ENCODE measurements at places on chromosomes 6 and 20.

- DNase-seq: no peak
Observed at GRCh38 chr6:79796197-79796596, 151.2 kb downstream of the ELOVL4 start.

- no peak for DNase-seq
Observed at GRCh38 chr20:24816431-24816830, 132.6 kb upstream of the CST7 start.

- DNase-seq: no peak
Observed at GRCh38 chr6:111823831-111824607, 49.2 kb downstream of the FYN start.

DNA sequence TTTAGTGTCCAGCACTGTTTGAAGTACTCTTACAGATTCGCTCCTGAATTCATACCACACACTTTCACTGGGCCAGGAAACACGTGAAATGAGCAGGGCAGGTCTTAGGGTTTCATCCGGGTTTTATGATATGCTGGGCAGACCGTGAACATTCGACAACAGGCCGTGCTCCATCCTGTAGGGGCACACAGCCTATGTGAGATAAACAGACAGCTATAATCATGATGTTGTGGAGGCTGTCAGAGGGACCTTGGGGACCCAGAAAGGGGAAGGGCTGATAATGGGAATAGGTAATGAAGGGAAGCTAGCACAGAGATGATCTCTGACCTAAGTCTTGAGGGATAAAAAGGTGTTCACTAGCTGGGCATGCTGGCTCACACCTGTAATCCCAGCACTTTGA, 110.4 kb downstream of the RIN2 start:
- DNase-seq: no peak

- no peak for DNase-seq
Observed at GRCh38 chr6:108123946-108124345, 41.9 kb upstream of the NR2E1 start.

DNA sequence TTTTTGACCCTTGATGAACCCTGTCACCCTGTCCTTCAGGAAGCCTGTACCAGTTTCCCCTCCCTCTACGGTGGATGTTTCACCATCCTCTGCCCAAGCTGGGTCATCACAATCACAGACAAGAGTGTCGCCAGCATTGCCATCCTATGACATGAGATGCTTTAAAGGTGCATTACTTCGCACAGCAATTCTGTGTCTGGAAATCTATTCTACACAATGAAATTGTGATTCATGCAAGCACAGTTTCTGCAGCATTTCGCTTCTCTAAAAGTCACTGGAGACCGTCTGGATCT, 2.5 kb upstream of the ULBP2 start:
- no peak for DNase-seq

GRCh38 chr6:142857233-142857761, 87.7 kb downstream of the HIVEP2 start:
- DNase-seq: no peak

- no peak for DNase-seq
Observed at GRCh38 chr6:166514196-166514595, 72.3 kb downstream of the RAMACL start.

DNA sequence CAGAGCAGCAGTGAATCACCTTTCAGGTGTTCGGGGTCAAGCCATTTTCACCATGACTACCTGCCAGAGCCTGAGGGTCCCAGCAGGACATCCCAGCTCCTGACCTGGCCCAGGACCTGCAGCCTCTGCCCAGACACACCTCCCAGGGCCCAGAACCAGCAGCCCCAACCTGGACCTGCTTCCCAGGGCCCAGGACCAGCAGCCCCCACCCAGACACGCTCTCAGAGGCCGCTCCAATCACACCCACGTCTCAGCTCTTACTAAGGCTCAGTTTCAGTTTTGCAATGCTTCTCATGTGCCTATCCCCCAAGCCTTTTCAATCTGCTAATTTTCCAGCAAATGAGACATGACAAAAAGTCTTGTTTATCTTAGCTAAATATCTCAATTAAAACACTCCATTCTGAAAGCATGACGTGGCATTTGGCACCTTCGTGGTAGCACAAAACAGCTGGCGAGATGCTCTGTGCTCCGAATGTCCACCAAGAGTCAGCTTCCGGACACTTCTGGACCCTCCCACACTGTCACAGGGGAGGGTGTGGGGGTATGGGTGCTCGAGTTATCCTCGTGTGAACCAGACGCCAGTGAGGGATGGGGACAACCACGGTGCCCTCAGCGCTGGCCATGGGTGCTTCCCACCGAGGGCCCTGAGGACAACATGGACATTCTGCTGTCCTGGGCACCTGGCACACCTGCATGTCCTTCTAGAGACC, 253.2 kb downstream of the DLL1 start:
- no peak for DNase-seq

- DNase-seq: no peak
Observed at GRCh38 chr6:144161975-144162374, 11.7 kb downstream of the STX11 start.

GRCh38 chr20:32056708-32057483, 4.9 kb downstream of the HCK start:
- no peak for DNase-seq

DNA sequence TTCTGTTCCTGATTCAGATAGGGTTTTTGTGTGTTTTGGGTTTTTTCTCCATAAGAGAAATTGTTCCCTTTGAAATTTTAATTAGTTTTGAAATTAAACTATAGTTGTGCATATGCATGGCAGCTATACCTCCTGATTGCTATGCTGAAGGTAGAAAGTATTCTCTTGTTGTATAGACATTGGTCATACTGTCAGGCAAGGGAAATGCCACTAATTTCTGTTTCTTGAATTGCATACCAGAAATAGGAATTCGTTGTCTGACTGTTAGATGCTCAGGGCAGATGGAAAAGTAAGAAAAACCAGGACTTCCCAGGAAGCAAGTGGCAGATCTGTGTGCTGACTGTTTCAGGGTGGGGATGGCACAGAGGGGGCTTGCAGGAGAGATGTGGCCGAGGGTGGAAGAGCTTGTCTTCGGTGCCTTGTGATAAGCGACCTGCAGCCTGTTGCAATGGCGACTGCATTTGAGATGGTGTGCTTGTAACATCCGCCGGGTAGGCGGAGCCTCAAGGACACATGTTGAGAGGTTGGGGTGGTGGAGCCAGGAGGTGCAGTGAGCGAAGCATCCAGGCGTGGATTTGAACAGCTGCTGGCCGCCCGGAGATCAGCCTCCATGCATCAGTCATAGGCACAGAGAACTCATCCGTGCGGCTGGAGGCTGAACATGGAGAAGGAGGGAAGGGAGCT, 42.8 kb downstream of the RREB1 start:
- DNase-seq: no peak

GRCh38 chr20:38065764-38066375, 32.3 kb downstream of the RPRD1B start:
- DNase-seq: no peak

- DNase-seq: no peak
Observed at GRCh38 chr20:37479266-37479665, 41.8 kb upstream of the NNAT start.

GRCh38 chr6:169895926-169896761, 144.7 kb downstream of the ERMARD start:
- DNase-seq: no peak

GRCh38 chr6:22024973-22025467, 271.8 kb downstream of the PRL start:
- no peak for DNase-seq

- DNase-seq: no peak
Observed at GRCh38 chr6:7390226-7390878, 744 bp downstream of the RIOK1 start.

- DNase-seq: peak; percentile 55
Observed at GRCh38 chr6:33277663-33278391, 904 bp downstream of the B3GALT4 start.

DNA sequence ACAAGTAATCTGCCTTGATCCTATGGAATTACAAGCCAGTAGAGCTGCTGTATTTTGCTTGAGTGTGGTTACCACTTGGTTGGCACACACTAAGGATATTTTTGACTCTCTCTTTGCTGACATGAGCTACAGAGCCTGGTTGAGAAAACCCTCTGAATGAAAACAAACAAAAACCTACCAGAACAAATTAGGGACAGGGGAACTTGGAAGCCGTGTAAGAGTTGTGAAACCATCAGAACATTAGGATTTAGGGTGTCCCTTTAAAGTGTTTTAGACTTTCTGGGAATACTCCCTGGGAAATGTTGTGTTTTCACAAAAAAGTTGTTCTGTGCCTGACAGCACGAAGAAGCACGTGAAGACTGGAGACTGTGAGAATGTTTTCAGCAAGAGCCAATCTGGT, 20.5 kb upstream of the PDE7B start:
- no peak for DNase-seq

GRCh38 chr20:37280403-37280802, 9.1 kb upstream of the MANBAL start:
- no peak for DNase-seq

DNA sequence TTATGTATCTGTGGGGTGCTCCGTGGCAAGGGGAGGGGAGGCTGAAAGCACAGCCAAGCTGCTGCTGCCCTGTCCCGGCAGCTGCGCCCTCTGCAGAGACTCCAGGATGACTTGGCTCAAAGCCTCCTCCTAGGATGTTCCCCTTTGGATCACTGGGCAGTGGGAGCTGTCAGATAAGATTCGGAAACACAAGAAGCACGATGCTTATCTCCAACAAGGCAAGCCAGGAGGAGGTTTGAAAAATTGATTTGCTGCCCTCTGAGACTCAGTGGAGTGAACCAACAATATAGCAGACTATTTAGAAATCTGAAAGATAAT, 776.4 kb downstream of the C6orf118 start:
- no peak for DNase-seq

GRCh38 chr20:61295682-61296628, 43.9 kb downstream of the CDH4 start:
- no peak for DNase-seq

DNA sequence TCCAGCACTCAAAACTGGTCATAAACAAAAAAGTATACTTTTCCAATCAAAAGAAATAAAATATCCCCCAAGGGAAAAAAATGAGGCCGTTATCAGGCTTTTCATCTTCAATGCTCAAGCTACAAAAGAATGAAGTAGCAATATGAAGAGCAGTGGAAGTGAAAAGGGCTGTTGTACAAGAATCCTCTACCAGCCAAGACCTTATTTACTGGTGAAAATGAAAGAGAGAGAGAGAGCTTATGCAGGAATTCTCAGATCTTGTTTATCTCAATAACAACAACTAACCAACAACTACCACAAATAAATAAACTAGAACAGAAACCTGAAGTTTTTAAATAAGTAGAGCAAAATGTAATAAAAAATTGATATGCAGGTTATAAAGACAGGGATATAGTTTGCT, 400.6 kb downstream of the HDGFL1 start:
- DNase-seq: no peak

DNA sequence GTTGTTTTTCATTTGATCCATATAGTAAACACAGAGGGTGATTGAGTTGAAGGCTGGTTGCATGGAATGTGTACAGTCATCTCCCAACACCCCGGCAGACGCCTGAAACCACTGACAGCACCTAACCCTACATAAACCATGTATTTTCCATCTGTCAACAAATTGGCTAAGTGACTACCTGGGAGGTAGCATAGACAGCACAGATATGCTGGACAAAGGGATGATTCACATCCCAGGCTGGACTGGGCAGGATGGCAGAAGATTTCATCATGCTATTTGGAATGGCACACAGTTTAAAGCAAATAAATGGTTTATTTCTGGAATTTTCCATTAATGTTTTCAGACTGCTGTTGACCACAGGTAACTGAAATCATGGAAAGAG, 4.4 kb upstream of the VIP start:
- no peak for DNase-seq

DNA sequence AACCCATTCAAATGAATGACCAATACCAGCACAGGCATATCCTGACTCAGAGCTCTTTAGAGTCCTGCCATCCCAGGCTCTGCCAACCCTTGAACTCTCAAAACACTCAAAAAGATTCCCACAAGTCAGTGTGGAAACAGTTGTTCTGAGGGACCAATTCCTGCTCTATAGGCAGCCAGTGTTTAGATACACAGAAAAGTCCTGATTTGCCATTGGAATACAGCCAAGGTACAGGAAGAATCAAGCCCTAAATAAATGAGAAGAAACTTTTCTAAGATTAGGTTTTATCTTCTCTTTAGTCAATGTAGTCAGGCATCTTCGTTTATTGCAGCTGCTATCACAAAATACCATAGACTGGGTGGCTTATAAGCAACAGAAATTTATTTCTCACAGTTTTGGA, 626.8 kb upstream of the ARID1B start:
- DNase-seq: no peak

- no peak for DNase-seq
Observed at GRCh38 chr20:22536956-22537756, 47.2 kb downstream of the FOXA2 start.

DNA sequence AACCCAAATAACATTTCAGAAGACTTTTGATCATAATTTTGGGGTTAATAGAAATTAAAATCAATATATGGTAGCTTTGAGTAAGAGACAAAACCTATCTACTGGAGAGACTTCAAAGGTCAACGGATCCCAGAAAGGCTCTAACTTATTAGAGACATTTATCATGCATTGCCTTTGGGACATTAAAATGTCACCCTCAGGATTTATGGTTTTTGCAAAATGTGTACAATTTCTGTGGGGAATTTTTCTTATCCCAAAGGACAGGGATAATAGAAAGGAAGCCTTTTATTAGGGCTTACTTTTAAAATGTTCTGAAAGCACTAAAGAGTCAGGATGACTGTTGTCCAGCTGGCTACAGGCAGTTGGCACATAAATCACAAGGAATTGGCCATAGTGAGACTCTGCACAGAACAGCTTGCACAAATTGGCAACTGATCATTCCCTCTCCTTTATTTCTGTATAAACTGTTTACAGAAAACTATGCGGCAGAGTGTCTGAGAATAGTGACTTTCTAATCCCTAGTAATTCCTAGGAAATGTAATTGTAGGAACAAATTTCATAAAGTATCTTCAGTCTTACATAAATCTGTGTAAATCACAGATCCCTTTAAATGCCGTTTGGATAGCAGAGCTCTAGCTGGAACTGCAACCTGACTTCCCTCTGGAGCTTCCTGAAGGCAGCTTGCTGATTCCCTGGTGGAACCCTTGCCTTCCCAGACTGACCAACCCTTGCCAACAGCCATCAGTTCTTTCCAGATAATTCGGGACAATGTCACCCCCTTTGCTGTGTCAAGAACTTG, 201.1 kb upstream of the PREP start:
- DNase-seq: no peak

- no peak for DNase-seq
Observed at GRCh38 chr20:8568075-8568474, 436.0 kb downstream of the PLCB1 start.

Measured in activated CD4-positive, alpha-beta T cell treated with anti-CD3 and anti-CD28 coated beads for 48 hours (primary cell).